GM23248 (cell line): ENCODE measurements at places on chromosomes 2 and 18. TPM values are rescaled to one million over a fixed set of nuclear protein-coding genes. Genes with fewer than 3 reads are reported as not detected.
A peak's percentile ranks its signal among the peaks of the same experiment; 100 is the strongest.

DNA sequence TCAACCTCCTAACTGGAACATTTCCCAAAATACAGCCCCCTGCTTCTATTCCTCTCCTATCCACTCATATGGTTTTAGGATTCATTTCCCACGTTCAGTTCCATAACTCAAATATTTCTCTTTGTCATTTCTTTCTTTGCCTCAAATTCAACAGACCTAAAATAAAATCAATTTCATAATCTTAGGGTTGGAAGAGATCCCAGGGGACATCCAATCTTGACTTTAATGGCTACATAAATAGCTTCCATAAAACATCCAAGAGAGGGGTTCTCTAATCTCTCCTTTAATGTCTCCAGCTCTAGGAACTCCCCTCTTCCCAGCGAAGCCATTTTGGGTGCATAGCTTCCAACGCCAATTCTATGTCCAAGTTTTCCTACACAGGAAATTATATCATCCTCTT is 33.8 kb downstream of the RBKS start:
- DNase-seq: no peak

GALNT5 gene
- 114 and 117 TPM in 2 replicates for total RNA-seq

DNA sequence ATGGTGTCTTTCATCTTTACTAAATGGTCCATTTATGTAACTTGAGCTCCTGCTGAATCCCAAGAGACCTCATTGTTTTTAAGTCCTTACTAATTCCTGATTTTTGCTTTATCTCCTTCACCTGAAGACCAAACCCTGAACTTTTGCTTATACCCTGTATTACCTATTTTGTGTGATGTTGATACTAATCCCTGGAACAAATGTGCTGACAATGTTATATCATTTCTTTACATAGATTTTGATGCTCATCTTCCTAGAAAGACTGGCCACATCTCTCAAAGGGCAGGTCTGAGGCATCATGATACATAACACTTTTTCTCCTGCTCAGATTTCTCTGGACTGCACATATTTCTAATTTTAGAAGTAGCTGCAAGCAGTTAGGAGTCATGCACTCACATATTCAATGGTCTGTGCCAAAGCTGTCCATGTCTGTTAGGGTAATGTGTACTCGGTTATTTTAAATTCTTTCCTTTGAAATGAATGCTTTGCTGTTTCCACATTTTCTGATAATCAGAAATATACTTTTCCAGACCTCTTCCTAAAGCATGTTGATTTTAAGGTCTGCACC is 427.9 kb upstream of the HNRNPA3 start:
- peak; percentile 34 for DNase-seq

GRCh38 chr2:239917957-239918481 is 107.1 kb downstream of the NDUFA10 start:
- no peak for DNase-seq

- DNase-seq: no peak
Measured at GRCh38 chr2:70472221-70472890, 81.3 kb downstream of the TGFA start.

MBOAT2 gene
- total RNA-seq: 87.4 and 116 TPM in 2 replicates

RAMP1 gene
- 4.1 and 4.8 TPM in 2 replicates for total RNA-seq

GRCh38 chr2:2876331-2877221 is 501.0 kb downstream of the EIPR1 start:
- DNase-seq: no peak

MROH2A gene
- total RNA-seq: not detected in 2 replicates
